Airway epithelial cell (primary cell): ENCODE measurements at places on chromosomes 1 and 21. TPM values are rescaled to one million over a fixed set of nuclear protein-coding genes. Genes with fewer than 3 reads are reported as not detected.

Gene FMN2
- total RNA-seq, result not detected in 2 replicates

Gene EVA1C
- total RNA-seq, result 12.3 and 26.4 TPM in 2 replicates

Gene ODF2L
- 12.9 and 15.5 TPM in 2 replicates for total RNA-seq

Gene NPR1
- not detected in 2 replicates for total RNA-seq

Gene AJAP1
- total RNA-seq, result 0.33 and 0.56 TPM in 2 replicates

Gene OR6N1
- not detected in 2 replicates for total RNA-seq
